EL (cell line): ENCODE measurements at places on chromosomes 16 and 17.

- no peak for DNase-seq
These were observed 46.9 kb downstream of the IRX6 start for GRCh38 chr16:55370762-55371482.

- no peak for DNase-seq
These were observed 16.3 kb upstream of the DPEP1 start for GRCh38 chr16:89596957-89597649.

- peak; percentile 86 for DNase-seq
These were observed 162.8 kb downstream of the FOXL1 start for GRCh38 chr16:86740906-86741799.

DNA sequence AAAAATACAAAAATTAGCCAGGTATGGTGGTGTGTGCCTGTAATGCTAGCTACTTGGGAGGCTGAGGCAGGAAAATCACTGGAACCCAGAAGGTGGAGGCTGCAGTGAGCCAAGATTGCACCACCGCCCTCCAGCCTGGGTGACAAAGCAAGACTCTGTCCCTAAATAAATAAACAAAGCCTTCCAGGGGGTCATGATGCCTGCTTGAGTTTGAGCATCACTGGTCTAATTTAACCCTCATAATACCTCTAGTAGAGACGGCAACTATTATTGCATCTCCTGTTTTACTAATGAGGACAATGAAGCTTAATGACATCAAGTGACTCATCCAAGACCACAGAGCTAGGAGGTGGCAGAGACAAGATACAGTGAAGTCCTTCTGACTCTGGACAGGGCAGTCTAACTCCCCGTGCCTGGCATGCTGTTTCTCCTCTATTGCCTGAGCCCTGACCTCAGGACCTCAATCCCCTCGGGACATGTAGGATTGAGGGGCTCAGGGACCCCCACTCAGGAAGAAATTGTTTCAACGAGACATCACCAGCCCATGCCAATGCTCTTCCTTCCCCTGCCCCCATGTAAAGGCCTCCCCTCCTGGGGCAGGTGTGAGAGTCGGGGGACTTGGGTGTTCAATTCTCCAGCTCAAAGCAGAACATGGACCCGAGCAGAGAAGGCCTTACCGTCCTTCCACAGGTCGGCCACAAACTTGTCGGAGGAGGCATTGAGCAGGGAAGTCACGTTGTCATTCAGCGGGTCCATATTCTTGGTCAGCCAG, 102.9 kb downstream of the NDE1 start:
- DNase-seq, result no peak

DNA sequence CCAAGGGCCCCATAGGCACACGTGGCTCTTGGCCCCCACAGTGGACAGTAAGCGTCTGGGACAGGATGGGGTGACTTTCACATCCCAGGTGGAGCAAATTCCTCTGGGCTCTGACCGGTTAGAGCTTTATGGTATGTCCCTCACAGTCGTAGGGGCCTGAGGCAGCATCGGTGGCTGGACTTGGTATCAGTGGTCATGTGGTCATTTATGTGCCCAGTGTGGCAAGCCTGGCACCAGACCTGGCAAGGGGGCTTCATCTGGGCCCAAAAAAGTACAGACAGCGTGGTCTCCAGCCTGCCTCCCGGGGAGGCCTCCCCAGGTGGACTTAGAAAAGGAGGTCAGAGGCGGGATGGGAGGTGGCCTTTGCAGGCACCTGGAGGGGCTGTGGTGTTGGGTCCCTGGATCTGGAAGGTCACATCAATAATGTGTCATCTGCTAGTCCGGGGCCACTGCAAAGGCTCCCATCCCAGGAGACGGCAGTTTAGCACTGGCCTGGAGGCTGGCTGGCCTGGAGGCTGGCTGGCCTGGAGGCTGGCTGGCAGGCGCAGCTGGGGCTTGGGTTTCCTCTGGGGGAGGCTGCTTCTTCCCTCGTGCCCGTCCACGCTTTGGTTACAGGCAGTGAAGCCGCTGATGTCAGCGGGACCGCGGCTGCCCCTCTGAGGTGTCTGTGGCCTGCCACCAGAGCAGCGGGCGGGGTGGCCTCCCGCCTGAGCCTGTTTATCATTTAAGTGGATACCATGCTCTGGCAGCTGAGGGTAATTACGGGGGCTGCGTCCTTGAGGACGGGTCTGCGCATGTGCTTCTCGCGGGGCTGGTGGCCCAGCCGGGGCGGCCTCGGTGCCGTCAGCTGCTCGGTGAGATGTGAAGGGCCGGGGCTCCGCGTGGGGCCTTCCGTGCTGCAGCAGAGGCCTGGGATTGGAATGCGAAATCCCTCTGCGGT, 20.7 kb upstream of the CBX4 start:
- DNase-seq, result no peak

GRCh38 chr16:86101897-86102157, 202.9 kb downstream of the IRF8 start:
- DNase-seq, result no peak

DNA sequence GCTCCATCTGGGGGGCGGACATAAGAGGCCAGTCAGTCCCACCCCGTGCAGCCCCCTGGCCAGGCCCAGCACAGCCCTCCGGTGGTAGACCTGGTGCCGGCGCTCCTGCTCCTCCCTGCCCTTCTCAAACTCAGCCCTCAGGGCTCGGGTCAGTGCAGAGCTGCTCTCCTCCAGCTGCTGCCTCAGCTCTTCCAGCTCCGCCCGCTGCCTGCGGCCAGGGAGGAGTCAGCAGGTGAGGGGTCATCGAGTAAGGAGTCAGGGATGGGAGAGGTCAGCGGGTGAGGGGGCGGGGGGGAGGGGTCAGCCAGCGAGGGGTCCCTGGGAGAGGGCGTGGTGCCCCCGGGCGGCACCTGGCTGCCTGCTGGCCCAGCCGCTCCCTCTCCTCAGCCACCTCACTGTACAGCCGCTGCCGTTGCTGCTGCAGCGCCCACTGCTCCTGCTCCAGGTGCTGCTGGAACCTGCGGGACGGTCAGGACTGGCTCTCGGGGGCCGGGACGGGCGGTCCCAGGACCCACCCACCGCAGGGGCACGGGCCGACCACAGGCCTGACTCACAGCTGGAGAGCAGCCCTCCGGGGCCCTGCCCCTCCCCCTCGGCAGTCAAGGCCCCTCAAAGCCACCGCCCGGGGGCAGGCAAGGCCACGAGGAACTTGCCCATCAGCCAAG, 26.5 kb upstream of the AATK start:
- no peak for DNase-seq

DNA sequence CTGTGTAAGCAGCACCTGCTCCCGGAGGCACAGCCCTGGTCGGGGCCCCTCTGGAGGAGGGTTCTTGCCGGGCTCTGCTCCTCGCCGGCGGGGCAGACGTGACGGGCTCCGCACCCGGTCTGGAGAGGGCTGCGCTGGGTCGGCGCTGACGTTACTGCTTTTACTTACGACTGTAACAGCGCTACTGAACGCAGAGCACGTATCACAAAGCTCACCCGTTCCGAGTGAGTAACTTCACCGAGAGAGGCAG, 1.3 kb upstream of the RAB40C start:
- DNase-seq, result peak; percentile 64

DNA sequence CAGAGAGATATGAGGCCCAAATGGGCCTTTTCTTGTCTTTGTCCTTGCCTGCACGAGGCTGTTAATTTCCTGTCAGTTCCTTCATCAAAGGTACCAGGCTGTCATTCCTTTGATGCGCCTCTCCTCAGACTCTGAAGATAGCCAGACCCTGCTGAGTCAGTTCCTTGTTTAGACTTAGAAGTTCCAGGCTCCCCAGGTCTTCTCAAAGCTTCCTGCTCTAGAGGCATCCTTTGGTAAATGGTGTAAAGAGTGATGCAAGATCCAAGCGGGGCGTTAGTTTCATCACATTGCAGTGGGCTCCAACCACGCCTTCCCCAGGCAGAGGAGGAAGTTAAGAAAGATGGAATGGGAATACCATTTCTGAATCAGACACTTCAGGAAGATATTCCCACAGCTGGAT, 4.0 kb upstream of the CDH11 start:
- DNase-seq, result peak; percentile 52

GRCh38 chr17:59483860-59484259, 81.5 kb upstream of the DHX40 start:
- DNase-seq, result no peak

DNA sequence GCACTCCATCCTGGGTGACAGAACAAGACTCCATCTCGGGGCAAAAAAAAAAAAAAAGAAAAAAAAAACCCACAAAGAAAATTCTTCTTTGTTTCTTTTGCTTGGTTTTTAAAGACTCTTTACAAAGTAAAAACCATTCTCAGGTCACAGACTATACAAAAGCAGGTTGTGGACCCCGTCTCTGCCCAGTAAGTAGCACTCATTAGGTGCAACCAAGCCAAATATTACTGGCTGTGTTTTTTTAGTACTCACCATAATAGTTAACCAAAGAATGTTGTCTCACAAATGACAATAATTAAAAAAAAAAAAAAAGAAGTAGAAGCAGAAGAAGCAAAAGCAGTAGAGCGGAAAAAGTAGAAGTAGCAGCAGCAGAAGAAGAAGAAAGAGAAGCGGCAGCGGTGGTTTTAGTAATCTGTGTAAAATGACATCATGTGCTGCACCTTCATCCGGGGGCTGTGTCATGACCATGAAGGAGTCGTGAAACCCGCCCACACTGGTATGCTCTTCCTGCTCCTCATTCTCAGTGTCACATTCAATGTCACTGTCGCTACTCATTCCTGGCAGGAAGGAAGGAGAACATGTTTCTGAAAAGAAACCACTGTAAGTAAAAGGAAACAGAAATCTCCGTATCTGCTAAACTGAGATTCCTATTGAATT, 105.4 kb downstream of the TRIM37 start:
- DNase-seq, result peak; percentile 82

DNA sequence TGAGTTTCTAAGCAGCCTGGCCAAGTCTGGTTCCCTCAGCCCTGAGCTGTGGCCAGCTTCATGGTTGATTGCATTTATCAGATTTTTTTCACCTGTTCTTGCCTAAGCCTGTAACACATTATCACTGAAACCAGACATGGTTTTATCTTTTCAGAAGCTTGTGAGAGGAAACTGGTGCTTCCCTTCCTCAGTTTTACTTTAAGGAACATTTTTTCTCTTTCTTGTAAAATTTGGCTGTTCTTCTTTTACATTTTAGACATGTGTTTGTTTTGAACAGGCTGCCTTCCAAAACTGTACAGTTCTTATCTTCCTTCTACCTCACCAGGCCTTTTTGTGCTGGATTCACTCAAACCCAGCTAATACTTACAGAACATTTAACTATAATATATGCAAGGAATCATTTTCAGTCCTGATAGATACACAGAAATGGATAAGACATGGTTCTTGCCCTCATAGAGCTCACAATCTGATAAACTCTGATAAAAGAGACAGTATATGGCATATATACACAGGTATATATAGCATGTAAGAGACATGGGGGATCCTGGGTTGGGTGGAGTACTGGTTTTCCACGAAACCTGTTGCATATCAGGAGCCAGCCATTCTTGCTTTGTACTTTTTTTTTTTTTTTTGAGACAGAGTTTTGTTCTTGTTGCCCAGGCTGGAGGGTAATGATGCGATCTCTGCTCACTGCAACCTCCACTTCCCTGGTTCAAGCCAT, 44.5 kb downstream of the ZNRF1 start:
- DNase-seq, result no peak

- peak; percentile 89 for DNase-seq
These were observed 19.7 kb downstream of the CDC42EP4 start for GRCh38 chr17:73292031-73292531.

DNA sequence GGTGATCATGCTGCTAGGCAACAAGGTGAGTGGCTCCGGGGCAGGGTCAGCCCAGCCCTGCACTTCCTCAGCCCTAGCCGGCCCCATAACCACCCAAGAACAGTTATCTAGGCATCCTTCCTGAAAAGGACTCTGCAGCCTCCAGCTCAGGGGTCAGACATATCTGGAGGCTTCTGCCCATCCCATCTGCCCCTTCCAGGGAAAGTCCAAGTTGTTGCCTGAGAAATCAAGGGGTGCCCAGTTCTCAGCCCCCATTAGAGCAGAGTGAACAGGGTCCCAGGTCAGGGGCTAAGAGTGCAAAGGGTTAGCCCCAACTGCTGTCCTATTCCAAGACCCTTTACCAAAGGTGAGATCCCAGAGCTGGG, 4.1 kb upstream of the NHERF1 start:
- DNase-seq, result no peak

DNA sequence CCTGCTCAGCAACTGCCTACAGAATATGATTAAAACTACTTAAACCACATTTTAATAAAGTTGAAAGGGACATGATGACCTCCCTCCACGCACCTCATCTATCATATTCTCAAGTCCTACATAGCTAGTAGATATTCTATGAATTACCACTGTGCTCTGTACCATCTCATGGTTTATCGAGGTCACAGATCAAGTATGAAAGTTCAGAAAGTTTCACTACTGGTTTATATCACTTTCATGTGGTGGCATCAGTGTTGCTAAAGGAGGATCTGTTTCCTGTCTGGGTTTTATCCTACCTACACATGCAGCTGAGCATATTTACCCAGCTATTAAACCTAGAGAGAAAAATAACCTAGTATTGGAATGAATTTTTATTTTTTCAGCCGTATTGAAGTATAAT, 214.9 kb upstream of the MON1B start:
- DNase-seq, result no peak

DNA sequence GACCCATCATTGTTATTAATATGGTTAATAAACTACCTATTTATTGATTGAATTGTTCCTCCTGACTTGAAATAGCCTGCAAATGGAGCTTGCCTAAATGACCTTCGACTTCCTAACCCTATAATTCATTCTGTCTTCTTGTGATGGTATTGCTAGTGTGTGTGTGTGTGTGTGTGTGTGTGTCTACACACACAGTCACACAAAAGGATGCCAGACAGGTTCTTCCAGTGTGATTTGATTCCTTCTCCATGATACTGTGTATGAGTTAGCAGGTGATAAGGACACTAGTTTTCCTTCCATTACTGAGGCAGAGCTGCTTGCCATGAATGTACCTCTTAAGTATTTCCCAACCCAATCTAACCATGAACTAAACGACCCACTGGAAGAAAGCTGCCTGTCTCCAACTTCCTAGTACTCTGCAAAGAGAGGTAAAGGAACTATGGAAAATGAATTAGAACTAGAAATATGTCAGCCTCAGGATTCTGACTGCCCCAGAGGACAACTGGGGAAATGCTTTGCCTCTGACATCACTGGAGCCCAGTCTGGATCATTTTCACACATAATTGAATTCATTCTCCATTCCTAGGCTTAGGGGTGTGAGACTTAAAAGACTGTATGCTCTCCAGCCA, 3.5 kb upstream of the CDC6 start:
- DNase-seq, result peak; percentile 90
